Activated T-helper 1 cell treated with anti-CD3 and anti-CD28 coated beads, Interleukin-2, amount 50 U/mL, for 16 hours (primary cell): ENCODE measurements at places on chromosomes 1 and 21.

DNA sequence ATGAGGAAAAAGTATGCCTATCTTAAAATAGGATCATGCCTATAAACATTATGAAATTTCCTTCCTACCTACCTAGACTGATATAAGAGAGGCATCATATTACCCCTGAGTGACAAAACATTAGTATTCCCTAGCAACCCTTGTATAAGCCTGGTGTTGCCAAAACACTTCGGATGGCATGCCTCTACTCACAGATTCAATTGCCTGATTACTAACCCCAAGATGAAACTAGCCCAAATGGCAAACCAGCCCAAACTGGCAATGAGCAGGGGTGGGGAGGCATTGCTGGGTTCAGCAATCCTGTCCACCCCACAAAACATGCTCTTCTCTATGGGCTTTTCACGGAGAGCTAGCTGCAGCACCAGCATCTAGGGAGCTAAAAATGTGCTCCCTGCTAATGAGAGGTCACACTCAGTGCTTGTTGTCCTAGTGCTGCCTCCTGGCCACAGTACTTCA, 13.9 kb downstream of the PALMD start:
- no peak for DNase-seq

GRCh38 chr1:227372726-227373130, 54.4 kb upstream of the CDC42BPA start:
- no peak for DNase-seq

- DNase-seq = no peak
These were observed 129.2 kb downstream of the PTPN14 start for GRCh38 chr1:214422137-214422671.

GRCh38 chr1:25917996-25918395, 11.8 kb upstream of the STMN1 start:
- DNase-seq = no peak

DNA sequence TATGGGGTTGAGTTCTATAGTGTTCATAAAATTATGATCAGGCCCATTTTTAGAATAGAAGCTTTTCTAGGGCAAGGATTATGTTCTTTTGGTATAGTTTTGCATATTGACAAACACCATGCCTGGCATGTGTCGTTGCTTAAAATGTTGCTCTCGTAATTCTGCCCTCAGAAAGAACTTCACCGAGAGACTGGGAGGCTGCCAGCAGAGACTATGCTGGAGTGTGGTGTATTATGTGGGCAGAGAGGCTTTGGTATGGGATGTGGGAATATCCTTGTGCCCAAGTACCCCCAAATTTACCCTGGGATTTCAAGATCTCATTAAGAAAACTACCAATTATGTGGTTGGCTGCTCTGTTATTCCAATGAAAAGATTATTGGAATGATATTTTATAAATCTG, 27.9 kb downstream of the PGM1 start:
- DNase-seq = no peak

GRCh38 chr1:78089010-78089409, 43.2 kb downstream of the GIPC2 start:
- no peak for DNase-seq

DNA sequence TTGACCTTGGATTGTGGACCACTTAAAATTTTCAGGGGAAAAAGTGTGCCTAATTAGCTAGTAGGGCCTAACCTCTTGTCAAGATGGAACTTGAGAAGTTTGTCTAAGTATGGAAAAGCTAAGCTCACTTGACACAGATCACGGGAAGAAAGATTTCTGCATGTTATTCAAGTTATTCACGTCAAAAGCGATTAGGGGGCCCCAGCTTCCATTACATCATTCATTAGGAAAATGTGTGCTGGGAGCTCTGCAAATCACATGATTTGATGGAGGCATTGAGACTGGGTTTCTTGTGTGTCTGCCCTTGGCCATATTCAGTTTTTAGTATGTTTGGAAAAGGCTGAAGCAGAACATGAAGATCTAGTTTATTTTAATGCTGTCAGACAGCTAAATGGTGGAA, 15.5 kb upstream of the POGZ start:
- DNase-seq = no peak

- DNase-seq = no peak
These were observed 157.9 kb upstream of the BACE2 start for GRCh38 chr21:41010101-41010435.

- no peak for DNase-seq
These were observed 16.0 kb downstream of the HHAT start for GRCh38 chr1:210344706-210345105.

- no peak for DNase-seq
These were observed 14.6 kb upstream of the NCF2 start for GRCh38 chr1:183604815-183605214.

DNA sequence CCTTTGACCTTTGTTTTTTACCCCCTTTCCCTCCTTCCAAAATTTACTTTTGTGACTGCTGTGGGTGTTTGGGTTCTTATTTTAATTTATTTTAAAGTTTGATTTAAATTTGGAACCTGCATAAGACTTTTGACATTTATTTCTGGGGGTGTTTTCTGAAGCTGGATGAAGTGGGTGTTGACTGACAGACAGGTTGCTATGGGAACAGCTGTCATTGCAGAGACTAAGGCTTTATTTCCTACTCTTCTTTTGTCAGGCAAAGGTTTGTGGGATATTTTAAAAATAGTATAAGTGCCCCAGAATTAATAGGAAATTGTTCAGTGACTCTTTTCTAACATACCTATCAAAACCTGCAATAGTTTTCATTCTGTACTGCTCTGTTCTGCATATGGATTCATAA, 290.8 kb upstream of the ESRRG start:
- DNase-seq = no peak

DNA sequence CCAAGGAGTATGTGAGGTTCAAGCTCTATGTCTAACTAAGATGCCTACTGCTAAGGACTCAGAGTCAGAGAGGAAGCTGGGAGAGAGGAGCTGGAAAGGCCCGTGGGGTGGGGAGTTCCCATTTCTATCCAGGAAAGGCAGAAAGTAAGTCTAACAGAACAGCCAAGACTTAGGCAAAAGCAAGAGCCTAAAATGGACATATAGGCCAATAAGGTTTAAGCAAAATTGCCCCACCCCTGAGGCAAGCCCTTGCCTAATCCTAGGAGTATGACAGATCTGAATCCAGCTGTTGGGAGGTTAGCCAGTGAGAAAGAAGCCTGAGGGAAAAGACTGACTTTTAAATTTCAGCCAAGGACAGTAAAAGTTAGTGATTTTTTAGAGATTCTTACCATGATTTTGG, 1.6 kb upstream of the KLHDC9 start:
- DNase-seq = no peak

DNA sequence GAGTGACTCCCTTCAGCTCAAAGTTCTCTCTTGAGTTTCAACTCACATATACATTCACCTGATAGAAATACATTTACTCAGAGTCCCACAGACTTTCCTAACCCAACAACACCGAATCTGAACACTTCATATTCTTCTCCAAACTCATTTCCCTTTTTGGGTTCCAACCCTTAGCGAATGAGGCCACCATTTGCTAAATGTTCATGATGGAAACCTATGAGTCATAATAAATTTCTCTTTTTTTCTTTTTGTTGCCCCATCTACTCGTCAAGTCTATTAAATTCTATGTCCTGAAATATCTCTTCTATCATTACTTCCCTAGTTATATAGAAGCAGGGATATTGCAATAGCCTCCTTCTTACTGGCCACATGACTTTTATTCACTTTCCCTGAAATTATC, 100.1 kb downstream of the HLX start:
- no peak for DNase-seq
